CD4-positive, alpha-beta T cell treated with Interleukin-10 for 1 hour (primary cell): ENCODE measurements at places on chromosomes 13 and 19.

- no peak for DNase-seq
Measured at GRCh38 chr19:17602872-17603510, 47.5 kb downstream of the COLGALT1 start.

DNA sequence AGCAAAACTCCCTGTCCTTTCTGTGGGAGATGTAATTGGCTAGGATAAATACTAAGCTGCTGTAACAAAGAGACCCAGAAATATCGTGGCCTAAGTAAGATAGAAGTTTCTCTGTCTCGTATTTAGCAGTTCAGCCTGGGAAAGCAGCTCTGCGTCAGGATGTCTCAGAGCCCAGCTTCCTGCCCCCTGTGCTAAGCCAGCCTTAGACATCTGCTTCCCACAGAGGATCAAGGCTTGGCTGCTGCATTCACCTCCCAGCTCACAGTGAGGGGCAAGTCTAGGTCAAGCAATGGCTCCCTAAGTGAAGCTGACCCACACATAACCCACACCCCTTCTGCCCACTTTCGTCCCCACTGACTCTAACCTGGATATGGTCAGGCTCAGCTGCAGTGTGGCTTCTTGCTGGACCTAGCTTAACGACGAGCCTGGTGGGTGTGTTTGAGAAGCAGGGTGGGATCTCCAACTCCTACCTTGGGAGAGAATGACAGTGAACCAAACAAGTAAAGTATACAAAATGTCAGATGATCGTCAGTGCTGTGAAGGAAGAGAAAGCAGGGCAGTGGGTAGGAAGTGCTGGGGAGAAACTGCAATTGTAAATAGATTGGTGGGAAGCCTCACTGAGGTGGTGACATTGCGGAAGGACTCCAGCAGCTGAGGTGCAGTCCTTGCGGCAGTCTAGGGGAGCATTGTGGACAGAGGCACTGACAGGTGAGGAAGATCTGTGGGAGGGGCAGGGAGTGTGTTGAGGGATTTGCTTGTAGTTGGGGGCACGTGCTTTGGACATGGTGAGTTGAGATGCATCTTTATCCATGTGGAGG lies 82.9 kb downstream of the TNFRSF19 start:
- no peak for DNase-seq

DNA sequence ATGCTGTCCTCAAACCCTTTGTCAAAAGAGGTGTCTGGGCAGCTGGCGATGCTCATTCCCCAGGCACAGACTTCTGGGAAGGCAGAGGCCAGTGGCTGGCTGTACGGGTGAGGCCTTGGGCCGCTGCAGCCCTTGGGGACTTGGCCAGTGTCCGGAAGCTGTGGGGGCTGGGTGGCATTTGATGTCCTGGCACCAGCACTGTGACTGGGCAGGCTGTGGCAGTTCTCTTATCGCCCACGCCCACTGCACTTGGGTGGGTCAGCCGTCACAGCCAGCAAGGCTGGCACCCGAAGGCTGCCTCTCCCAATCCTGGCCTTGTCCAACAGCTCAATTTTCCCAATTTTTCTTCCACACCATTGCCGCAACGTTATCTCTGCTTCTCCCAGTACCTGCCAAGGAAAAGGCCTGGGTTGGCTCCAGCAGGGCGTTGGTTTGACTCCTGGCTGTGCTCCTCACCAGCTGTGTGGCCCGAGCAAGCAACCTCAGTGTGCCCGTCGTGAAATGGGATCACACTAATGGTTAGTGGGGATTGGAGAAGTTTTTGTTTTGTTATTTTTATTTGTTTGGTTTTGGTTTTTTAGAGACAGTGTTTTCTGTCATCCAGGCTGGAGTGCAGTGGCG lies 12.7 kb upstream of the SLC44A2 start:
- no peak for DNase-seq

GRCh38 chr19:10286803-10287737 lies at the start of gene ICAM4:
ICAM4 (plus strand) TSS chr19:10286955; CDS start chr19:10287013, 58 bp downstream.
- DNase-seq: peak; percentile 54

DNA sequence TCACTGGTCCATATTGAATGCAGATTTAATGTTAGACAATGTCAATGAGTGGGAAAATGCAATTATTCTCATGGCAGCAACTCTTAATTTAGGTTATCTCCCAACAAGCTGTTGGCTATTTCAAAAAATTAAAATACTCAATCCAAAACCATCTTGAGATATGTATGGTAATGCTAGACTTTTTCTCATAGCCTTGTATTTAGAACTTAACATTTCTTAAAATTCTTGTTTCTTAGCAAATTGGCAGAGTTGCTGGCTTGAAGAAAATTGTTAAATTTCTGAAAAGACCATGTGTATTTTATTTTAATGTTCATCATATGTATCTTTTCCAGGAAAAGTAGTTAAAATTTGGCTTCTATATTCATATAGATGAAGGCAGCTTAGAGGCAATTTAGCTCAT lies 1355.1 kb downstream of the PCDH9 start:
- DNase-seq: no peak

- DNase-seq: no peak
Measured at GRCh38 chr13:112441226-112441625, 65.1 kb downstream of the SPACA7 start.
